ENCODE measurements at places on chromosomes 4 and X. TPM values are rescaled to one million over a fixed set of nuclear protein-coding genes. Genes with fewer than 3 reads are reported as not detected.
A peak's percentile ranks its signal among the peaks of the same experiment; 100 is the strongest.

The CFAP99 gene
- not detected for total RNA-seq

The USP46 gene
- 2.8 TPM for total RNA-seq

GRCh38 chr4:69848028-69848427 lies 11.9 kb downstream of the SULT1E1 start:
- peaks cover 6% of the 10 kb centered on the region for H3K4me1 ChIP-seq
- H3K27me3 ChIP-seq: no peaks in the 10 kb centered on the region
- peaks cover 2% of the 10 kb centered on the region for H3K36me3 ChIP-seq
- no peak overlapping the region for H3K27ac ChIP-seq
- H3K4me3 ChIP-seq: no peak overlapping the region

DNA sequence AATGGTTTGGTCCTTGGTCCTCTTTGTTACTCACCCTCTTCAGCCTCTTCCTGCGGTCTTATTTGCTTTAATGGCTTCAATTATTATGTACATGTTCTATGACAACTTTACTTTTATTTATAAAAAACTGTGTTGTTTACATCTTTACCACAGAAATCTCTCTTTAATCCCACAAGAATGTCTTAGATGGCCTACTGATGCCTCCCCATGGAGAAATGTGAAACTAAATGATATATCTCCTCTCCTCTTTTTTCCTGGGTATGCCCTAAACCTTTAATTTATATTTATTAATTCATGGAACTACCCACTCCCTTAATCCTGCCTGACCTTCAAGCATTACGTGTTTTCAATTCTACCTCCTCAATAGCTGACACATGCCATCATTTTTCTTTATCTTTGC lies 573.2 kb downstream of the CENPC start:
- no peaks in the 10 kb centered on the region for H3K4me1 ChIP-seq
- no peak overlapping the region for H3K4me3 ChIP-seq
- no peaks in the 10 kb centered on the region for H3K36me3 ChIP-seq
- DNase-seq: no peak
- no peaks in the 10 kb centered on the region for H3K27me3 ChIP-seq

DNA sequence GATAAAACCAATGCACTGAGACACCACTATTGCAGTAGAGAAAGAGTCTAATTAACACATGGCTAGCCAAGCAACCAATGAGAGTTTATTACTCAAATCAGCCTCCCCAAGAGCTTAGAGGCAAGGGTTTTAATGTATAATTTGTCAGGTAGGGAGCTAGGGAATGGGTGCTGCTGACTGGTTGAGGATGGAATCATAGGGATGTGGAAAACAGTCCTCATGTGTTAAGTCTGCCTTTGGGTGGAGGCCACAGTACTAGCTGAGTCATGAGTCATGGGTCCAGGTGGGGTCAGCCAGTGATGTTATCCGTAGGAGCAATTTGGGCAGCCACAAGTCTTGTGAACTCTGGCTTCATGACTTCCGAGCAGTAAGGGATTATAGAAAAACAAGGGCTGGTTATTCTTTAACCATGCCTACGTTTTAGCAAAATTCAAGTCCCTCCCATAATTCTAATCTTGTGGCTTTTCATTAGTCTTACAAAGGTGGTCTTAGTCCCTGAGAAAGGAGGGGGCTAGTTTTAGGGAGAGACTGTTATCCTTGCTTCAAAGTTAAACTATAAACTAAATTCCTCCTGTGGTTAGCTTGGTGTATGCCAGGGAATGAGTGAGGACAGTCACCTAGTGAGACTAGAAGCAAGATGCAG lies 25.1 kb upstream of the PLAC8 start:
- peak overlapping the region; percentile 70 for H3K27ac ChIP-seq
- H3K36me3 ChIP-seq: peaks cover 2% of the 10 kb centered on the region
- H3K4me3 ChIP-seq: no peak overlapping the region
- no peak for DNase-seq
- H3K4me1 ChIP-seq: peaks cover 29% of the 10 kb centered on the region

GRCh38 chr4:85399270-85399669 lies 75.7 kb upstream of the ARHGAP24 start:
- H3K27ac ChIP-seq: no peak overlapping the region
- peaks cover 5% of the 10 kb centered on the region for H3K4me1 ChIP-seq
- H3K4me3 ChIP-seq: no peak overlapping the region

- H3K27ac ChIP-seq: no peak overlapping the region
- DNase-seq: no peak
- H3K4me3 ChIP-seq: no peak overlapping the region
- no peaks in the 10 kb centered on the region for H3K4me1 ChIP-seq
These were observed 524.2 kb downstream of the FAT4 start for GRCh38 chr4:125838924-125839323.

- no peaks in the 10 kb centered on the region for H3K4me1 ChIP-seq
- H3K4me3 ChIP-seq: no peak overlapping the region
- DNase-seq: no peak
- H3K27me3 ChIP-seq: no peaks in the 10 kb centered on the region
- H3K36me3 ChIP-seq: no peaks in the 10 kb centered on the region
These were observed 162.3 kb upstream of the SMIM31 start for GRCh38 chr4:164591666-164592065.

GRCh38 chr4:44231006-44231405 lies 217.6 kb downstream of the KCTD8 start:
- H3K4me3 ChIP-seq: no peak overlapping the region
- H3K27me3 ChIP-seq: no peaks in the 10 kb centered on the region
- DNase-seq: no peak
- H3K27ac ChIP-seq: no peak overlapping the region

DNA sequence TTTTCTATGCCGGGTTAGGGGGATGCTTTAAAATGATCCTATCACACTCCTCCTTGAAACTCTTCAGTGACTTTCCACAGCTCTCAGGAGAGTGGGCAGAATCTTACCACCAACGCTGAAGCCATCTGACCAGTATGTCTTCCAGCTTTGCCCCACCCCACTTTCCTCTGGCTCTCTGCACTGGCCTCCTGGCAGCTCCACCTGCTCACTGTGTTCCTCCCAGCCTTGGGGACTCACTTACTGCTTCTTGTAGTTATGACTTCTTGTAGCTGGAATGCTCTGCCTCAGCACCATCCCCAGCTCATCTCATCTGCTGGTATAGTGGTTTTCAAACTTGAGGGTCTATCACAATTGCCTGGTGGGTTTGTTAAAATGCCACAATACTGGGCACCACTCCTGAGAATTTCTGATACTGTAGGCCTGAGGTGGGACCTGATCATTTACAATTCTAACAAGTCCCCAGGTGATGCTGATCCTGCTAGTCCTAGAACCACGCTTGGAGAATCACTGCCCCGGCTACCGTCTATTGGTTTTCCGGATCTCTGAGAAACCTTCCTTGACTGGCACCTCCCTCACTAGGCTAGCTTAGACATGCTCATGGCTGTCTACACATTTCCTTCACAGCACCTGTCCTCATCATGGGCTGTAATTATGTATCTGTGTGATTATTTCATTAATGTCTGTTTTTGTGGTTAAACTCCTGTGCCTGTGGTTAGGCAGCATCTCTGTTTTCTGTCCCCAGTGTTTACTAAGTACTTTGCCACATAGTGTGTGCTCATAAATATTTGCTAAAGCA lies 152.2 kb downstream of the MGST2 start:
- H3K36me3 ChIP-seq: no peaks in the 10 kb centered on the region
- H3K4me1 ChIP-seq: peaks cover 4% of the 10 kb centered on the region
- no peak overlapping the region for H3K4me3 ChIP-seq
- no peak for DNase-seq
- H3K27me3 ChIP-seq: no peaks in the 10 kb centered on the region
- H3K27ac ChIP-seq: no peak overlapping the region
